ENCODE measurements at places on chromosomes 7 and 10.

DNA sequence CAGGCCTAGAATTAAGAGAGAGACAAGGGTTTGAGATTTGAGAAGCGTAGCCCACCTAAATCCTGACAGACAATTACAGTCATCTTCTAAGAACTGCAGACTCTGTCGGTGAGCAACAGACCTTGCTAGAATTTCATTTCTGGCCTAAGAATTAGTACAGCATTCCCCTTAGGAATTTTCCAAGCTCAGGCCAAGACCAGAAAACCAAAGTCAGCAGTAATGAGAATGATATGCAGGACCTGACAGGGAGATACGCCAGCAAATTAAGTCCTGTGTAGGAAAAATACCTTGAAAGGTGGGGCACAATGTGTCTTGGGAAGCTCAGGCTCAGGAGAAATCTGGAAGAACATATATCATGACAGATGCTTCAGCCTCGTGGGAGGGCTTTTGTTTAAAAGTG lies 52.7 kb upstream of the HERPUD2 start:
- no peak for DNase-seq

GRCh38 chr7:28684650-28685241 lies 272.4 kb downstream of the CREB5 start:
- no peak for DNase-seq

- DNase-seq = no peak
These were observed 89.4 kb downstream of the ITGA8 start for GRCh38 chr10:15630353-15630752.

DNA sequence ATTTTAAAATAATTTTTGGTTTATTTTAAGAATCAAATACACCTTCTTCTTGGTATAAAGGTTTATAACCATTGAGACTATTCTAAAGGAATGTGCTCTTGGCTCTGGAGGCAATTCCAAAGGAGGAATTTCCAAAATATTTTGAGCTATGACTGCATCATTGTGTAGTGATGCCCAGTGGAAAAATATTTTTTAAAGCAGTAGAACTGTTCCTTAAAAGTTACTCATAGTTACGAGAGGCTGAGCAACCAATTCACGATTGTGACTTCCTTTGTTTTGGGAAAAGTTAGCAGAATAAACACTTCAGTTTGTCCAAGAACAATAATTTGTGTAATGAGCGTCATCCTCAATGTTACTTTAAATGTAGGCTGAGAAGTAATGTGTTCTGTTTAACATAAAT lies 233.6 kb downstream of the BAMBI start:
- no peak for DNase-seq

- no peak for DNase-seq
These were observed 28.4 kb upstream of the IFRD1 start for GRCh38 chr7:112421666-112422486.
